ENCODE measurements at places on chromosomes 5 and 9.

GRCh38 chr5:88813805-88814575 is 69.0 kb downstream of the MEF2C start:
- no peak for DNase-seq

- DNase-seq = no peak
Observed at GRCh38 chr9:77945798-77946197, 85.8 kb downstream of the GNAQ start.

GRCh38 chr9:78830301-78830700 is 533.4 kb downstream of the PSAT1 start:
- no peak for DNase-seq

DNA sequence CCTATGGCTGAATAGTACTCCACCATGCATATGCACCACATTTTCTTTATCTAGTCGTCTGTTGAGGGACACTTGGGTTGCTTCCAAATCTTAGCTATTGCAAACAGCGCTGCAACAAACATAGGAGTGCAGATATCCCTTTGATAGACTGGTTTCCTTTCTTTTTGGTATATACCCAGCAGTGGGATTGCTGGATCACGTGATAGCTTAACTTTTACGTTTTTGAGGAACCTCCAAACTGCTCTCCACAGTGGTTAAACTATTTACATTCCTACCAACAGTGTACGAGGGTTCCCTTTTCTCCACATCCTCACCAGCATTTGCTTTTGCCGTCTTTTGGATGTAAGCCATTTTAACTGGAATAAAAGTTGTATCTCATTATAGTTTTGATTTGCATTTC is 142.6 kb downstream of the TARS1 start:
- DNase-seq = no peak

- DNase-seq = no peak
Observed at GRCh38 chr5:139649082-139649991, 1.2 kb downstream of the CXXC5 start.

DNA sequence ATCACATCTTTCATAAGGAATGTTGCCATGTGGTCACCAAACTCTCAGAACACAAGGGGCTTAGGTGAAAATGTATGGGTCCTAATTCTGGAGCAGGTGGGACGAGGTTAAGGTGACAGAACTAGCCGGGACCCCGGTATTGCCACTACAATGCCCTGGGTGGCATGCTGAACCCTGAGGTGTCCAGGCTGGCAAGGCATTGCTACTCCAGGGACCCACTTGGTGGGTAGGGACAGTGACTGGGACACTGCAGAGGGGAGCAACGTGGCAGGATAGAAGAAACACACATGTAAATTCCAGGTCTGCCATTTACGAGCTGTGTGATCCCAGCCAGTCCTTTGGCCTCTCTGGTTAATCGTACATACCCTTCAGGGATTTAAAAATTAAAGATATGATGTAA is 206.9 kb upstream of the MVB12B start:
- no peak for DNase-seq

DNA sequence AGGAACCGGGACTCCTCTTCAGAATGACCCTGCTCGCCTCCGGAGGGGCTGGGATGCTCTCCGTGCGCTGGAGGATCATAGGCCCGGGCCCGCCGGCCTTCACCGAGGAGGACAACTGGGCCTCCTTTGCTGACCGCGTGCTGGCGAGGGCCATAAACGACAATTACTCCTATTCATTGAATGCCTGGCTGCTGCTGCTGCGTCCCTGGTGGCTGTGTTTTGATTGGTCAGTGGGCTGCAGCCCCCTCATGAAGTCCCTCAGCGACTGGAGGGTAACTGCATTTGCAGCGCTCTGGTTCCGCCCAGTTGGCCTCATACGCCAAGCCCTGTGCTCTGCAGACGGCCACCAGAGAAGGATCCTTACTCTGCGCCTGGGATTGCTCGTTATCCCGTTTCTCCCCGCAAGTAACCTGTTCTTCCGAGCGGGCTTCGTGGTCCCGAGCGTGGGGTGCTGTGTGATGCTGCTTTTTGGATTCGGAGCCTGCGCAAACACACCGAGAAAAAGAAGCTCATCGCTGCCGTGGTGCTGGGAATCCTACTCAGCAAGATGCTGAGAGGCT is 16.6 kb downstream of the OR2V1 start:
- DNase-seq = no peak

DNA sequence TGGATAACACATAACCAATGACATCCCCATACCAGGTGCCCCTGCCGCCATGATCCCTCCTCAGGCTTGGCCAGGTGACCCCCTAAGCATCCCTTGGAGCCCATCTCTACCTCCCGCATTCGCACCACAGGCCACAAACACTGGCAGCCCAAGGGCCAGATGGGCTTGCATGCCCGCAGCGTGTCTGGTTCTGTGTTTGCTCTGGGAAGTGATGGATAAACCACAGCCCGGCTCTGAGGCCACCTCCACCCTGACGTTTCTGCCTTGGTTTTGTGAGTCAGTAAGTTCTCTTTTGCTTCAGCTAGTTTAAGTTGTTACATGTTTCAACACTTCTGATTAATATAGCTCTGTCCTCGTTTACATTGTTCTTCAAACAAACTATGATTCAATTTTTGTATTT is 172.4 kb upstream of the PHYKPL start:
- DNase-seq = no peak

- DNase-seq = no peak
Observed at GRCh38 chr9:125150349-125151245, 7.3 kb upstream of the SCAI start.

DNA sequence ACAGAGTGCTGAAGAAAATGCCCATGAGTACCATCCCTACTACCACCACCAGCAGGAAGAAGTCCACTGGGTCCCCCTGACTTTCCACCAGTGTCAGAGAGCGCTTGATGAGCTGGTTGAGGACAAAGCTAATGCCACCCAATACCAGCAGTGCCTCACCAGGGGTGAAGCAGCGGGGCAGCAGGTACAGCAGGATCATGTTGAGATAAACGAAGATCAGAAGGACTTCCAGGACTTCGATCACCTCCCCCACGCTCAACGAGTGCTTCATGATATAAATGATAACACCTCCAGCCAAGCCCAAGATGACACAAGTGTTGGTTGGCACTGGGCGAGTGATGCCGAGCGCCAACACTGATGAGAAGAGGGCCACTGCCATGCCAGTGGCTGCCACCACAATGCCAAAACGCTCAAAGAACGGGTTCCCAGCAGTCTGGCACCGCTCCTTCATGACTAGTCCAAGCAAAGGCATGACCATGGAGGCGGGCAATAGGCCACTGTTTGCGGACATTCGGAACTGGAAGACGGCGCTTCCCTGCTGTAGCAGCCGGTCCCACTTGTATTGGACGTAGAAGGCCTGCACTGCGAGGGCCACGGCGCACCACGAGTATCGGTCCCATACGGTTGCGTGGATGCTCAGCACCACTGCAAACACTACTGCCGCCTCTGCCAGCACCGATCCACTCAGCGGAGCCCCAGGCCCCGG is 679 bp downstream of the DOLK start:
- DNase-seq = no peak

GRCh38 chr9:129390541-129390940 is 212.5 kb upstream of the IER5L start:
- DNase-seq = no peak

GRCh38 chr5:25005431-25005830 is 360.7 kb upstream of the CDH10 start:
- DNase-seq = no peak

GRCh38 chr5:156556666-156557406 is 229.9 kb downstream of the SGCD start:
- DNase-seq = no peak

DNA sequence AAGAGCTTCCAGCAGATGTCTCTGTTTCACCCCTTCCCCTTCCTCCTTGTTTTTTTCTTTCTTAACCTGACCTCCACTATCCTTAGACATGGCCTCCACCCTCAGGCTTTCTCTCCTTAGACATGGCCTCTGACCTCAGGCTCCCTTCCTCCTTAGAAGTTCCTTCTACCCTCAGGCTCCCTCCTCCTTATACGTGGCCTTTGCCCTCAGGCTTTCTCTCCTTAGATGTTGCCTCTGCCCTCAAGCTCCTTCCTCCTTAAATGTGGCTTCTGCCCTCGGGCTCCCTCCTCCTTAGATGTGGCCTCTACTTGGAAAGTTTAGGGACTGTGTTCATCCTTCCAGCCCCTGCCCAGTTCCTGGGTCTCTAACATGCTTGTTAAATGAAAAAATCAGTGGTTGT is 180.4 kb upstream of the S1PR3 start:
- no peak for DNase-seq

DNA sequence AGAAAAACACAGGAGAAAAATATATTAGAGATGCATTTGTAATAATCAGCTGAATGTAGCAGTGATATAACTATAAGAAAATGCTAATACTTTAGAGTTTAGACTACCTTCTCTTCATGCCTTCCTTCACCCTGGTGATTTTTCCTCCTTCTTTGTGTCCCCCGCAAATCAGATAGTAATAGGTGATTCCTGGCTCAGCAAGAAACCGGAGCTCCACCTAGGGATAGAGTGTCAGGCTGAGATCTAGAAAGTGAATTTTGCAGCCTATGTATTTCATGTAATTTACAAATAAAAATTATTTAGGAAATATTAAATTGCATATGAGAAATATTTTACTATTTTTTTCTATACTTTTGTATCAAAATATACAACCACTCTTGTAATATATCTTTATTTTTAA is 109.8 kb upstream of the ST8SIA4 start:
- DNase-seq = no peak

DNA sequence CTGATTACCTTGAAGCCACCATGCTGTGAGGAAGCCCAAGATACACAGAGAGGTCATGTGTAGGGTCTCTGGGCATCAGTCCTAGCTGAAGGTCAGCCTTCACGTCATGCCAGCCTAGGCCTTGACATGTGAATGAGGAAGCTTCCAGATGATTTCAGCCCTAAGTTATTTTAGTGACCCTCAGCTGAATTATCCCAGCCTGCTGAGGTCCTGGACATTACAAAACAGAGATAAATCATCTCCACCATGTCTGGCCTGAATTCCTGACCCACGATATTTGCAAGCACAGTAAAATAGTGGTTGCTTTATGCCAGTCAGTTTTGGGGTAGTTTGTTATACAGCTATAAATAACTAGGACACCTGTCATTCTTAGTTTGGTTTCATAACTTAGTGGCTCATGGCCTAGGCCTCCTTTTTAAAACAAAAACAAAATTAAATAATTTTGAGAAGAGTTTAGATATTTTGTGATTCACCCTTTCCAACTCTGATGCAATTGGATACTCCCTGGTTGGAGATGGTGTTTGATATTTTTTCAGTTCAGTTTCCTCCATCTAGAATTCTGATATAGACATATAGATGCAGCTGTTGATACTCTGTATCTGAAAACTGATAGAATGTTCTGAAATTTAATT is 571.3 kb upstream of the CLINT1 start:
- DNase-seq = no peak

DNA sequence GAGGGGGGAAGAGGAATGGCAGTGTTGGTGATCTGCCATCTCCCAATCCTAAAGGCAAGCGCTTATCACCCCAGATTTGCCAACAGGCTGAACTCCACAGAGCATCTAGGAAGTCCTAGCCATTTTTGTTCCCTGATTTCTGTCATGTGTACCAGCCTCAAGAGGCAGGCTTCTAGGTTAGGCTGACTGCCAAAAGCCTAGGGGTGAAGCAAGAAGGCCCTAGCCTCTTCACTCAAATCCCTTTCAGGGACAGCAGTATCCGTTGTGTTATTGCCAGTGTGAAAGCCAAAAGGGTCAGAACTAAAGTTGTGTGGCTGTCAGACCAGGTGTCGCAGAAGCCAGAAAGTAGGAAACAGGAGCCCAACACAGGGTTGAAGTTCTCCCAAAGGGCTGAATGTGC is 14.7 kb downstream of the IGIP start:
- no peak for DNase-seq

DNA sequence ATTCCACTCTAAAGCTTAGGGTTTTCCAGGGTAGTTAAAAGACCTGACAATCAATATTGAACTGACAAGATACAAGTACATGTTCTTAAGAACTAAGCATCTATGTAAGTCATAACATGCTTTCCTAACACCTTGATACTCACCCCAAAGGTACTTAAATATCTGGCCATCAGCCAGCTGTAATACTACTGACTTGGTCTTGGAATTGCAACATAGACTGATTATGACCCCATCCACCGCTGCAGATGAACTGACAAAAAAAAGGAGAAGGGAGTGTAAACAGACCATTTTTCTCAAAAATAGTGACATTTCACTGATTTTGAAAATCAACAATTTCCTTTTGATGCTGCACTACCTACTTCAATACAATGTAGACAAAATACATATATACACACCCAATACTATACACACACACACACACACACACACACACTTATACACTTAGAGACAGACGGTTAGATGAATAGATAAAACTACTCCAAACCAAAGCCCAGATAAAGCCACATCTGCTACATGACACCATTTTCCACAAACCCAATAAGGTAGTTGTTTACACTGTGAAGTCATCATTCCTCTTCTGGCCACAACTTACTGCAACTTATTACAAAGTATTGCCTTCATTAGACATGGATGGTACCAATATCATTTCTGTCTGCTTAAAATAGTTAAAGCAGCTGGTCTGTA is 30.4 kb downstream of the ELP1 start:
- no peak for DNase-seq

DNA sequence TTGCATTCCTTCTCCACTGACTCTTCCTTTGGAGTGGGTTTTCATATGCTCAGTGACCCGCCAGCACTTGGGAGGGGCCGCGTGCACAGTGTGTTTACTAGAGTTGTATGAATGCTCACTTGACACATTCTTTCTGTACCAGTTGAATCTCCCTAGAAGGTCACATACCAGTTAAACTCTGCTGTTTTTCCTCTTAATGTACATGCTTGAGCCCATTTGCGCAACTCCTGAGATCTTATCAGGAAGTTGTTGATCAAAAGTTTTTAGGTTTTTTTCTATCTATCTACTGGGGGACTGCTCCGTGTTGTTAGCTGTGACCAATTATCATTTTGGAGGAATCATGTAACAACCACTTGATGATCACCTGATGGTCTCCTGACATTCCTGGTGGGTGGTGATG is 392.7 kb downstream of the CDH9 start:
- DNase-seq = no peak

- peak; percentile 8 for DNase-seq
Observed at GRCh38 chr5:80346055-80346454, 26.3 kb downstream of the SPZ1 start.

- no peak for DNase-seq
Observed at GRCh38 chr9:8653855-8654254, 854.3 kb upstream of the DMAC1 start.

DNA sequence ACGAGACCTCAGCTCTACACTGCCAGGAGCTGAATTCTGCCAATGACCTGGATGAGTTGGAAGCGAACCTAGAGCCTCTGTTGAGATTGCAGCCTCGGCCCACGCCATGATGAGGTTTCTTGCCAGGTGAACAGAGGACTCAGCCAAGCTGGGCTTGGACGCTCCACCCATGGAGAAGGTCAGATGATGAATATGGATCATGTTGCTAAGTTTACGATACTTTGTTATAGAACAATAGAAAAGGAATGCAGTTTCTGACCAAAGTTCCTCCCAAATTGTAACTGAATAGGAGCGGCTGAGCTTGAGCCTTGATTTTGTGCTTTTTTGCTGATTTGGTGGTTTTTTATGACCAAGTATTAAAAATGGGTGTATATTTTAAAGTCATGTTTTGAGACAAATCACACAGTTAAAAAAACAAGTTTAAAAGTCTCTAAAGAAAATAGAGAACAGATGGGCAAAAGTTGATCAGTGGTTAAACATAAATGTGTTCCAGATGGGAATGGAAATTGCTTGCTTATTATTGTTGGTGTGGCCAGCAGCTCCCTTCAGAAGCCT is 32.9 kb downstream of the ROPN1L start:
- DNase-seq = no peak
